ENCODE measurements at places on chromosomes 1 and 21. TPM values are rescaled to one million over a fixed set of nuclear protein-coding genes. Genes with fewer than 3 reads are reported as not detected.

The CCDC30 gene
- 0.38 TPM for total RNA-seq

The C1orf141 gene
- not detected for total RNA-seq

The FNDC10 gene
- 0.45 TPM for total RNA-seq

The NHLH1 gene
- not detected for total RNA-seq

The RAB3B gene
- total RNA-seq = 3.7 TPM

The TCHHL1 gene
- not detected for total RNA-seq

All from smooth muscle cell of the coronary artery (primary cell).